ENCODE measurements at places on chromosomes 6 and 20. TPM values are rescaled to one million over a fixed set of nuclear protein-coding genes. Genes with fewer than 3 reads are reported as not detected.

The SASH1 gene
- total RNA-seq: 30.2 TPM

The TSPO2 gene
- not detected for total RNA-seq

The TLDC2 gene
- 0.29 TPM for total RNA-seq

The SNPH gene
- total RNA-seq: 3.0 TPM

The EXOC2 gene
- total RNA-seq: 22.9 TPM

The RIPPLY2 gene
- total RNA-seq: not detected

DNA sequence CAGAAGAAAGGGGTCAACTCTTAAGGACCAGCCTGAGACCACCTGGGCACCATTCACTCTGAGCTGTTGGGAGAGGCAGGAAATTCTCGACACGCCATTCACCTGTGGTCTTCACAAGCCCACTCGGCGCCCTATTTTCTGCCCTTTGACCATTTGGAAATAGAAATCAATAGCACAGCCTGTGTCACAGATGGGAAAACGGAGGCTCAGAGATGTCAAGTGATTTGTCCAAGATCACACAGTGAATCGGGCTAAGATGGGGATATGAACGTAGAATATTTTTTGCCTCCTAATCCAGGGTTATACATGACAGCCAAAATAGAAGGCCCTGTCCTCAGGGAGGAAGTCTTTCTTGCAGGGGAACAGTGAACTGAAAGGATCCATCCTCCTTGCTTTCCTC lies 3.0 kb upstream of the APOBEC2 start:
- no peak for DNase-seq

DNA sequence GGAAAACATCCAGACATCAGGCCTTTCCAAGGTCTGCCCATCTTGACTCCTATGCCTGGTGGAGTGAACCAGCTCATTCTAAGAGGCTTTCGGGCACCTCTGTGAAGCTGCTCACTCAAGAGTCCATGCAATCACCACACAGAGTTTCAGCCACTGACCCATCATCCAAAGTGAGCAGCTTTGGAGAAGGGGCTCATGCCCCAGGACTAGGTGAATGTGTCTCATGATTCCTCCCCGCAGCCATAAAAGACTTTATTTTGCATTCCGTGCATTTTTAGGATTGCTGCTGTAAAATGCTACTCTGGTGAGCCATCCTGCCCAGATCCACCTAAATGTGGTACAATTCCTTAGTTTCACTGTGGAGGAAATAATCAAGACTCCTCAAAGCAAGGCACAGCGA lies 44.5 kb upstream of the EZR start:
- DNase-seq: no peak

GRCh38 chr20:58245931-58246330 lies 17.5 kb upstream of the ANKRD60 start:
- no peak for DNase-seq

GRCh38 chr6:11272491-11273192 lies 40.2 kb upstream of the NEDD9 start:
- no peak for DNase-seq

DNA sequence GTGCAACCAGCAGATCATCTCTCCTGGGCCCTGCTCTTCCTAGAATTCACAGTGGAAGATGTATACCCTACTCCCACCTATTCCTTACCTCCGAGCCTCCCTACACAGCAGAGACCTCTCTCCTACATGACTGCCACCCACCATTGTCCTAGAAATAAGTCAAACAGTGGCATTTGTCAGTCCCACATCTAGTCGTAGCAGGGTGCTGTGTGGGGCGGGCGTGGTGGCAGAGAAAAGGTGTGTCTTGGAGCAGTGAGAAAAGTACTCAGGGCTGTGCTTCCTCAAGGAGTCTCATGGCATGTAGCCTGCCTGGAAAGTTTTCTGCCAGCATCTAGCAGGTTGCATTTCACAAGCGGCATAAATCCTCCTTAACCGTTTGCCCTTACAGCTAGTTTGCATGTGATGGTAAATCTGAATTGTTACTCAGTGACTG lies 59.4 kb upstream of the PTGIS start:
- DNase-seq: no peak

DNA sequence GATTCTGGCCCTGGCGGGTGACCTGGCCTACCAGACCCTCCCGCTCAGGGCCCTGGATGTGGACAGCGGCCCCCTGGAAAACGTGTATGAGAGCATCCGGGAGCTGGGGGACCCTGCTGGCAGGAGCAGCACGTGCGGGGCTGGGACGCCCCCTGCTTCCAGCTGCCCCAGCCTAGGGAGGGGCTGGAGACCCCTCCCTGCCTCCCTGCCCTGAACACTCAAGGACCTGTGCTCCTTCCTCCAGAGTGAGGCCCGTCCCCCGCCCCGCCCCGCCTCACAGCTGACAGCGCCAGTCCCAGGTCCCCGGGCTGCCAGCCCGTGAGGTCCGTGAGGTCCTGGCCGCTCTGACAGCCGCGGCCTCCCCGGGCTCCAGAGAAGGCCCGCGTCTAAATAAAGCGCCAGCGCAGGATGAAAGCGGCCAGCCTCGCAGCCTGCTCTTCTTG lies 868 bp upstream of the SLC2A4RG start:
- no peak for DNase-seq

DNA sequence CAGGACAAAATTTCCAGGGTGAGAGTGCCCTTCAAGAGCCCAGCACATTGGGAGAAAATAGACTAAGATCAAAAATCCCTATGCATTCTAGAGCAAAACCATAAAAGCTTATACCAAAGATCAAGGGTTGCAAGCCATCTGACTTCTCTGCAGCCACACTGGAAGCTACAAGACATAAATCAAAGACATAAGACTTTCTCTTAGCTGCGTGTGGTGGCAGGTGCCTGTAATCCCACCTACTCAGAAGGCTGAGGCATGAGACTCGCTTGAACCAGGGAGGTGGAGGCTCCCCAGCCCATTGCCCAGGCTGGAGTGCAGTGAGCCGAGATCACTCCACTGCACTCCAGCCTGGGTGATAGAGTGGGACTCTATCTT lies 91.9 kb upstream of the NXT1 start:
- DNase-seq: no peak
